NK-92 treated with Interleukin-12 subunit alpha and Interleukin-12 subunit beta, amount 100 ng/mL, for 24 hours (cell line): ENCODE measurements at places on chromosomes 7 and 10.

GRCh38 chr7:92667816-92668535, 77.8 kb upstream of the FAM133B start:
- DNase-seq = no peak

GRCh38 chr7:90723866-90724265, 127.7 kb downstream of the CDK14 start:
- no peak for DNase-seq

DNA sequence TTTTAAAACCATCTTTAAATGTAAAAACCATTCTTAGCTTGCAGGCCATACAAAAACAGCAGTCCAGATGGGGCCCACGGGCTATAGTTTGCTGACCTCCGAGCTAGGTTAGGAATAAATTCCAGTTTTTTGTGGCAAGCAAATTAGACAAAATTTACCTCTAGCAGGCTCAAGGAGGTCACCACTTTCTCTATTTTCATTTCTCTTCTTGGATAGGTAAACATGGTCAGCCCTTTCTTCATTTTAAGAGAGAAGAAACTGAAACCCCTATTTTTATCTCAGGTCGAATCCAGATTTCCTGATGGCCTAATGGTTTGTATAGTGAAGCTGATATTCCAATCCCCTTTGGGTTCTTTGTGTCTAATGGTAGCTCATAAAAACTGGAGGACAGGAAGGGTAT, 10.7 kb downstream of the IKZF5 start:
- DNase-seq = no peak

DNA sequence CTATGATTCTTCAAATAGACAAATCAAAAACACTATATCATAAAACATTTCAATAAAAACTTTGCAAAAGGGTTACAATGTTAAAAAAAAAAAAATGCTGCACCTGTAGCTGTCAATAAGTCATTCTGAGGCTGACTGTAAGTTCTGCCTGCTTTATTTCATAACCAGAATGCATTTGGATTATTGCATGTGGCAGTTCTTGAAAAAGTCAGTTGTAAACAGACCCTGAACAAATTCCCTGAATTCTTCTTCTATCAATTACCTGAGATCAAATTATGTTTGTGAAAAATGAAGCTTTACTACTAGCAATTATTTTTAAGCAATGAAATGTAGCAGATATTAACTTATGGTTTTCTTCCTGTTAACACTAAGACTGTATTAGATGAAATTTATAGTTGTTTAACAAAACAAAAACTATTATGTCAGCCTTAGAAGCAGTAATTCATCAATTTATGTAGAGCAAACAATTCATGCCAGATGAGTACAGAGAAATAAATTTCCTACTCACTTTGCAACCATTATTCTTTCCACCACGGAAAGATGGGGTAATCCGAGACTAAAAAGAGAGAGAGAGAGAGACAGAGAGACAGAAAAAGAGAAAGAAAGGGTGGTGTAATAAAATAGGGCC, 107.8 kb downstream of the SFMBT2 start:
- DNase-seq = no peak
